NCI-H1436 treated with DMSO at 0.1 percent for 48 hours (cell line): ENCODE measurements at places on chromosomes 5 and 9.

GRCh38 chr5:125597338-125597737 is 825.9 kb upstream of the GRAMD2B start:
- DNase-seq, result no peak

DNA sequence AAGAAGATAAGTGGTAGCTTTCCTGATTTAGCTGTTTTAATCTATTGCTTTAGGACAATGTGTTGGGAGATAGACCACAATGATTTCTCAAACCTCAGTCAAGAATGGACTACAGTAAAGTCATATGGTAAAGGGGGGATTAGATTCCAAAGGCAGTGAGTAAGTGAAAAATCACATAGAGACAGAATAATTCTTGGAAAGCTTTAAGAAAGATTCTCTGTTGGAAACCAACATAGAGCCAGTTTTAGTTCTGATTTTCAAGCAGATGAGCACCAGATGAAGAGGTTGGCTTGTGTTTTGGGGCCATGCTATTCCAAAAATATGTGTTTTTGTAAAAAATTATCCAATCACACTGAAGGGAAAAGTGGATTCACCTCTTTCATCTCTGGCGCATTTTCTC is 256.8 kb upstream of the RPS23 start:
- no peak for DNase-seq

DNA sequence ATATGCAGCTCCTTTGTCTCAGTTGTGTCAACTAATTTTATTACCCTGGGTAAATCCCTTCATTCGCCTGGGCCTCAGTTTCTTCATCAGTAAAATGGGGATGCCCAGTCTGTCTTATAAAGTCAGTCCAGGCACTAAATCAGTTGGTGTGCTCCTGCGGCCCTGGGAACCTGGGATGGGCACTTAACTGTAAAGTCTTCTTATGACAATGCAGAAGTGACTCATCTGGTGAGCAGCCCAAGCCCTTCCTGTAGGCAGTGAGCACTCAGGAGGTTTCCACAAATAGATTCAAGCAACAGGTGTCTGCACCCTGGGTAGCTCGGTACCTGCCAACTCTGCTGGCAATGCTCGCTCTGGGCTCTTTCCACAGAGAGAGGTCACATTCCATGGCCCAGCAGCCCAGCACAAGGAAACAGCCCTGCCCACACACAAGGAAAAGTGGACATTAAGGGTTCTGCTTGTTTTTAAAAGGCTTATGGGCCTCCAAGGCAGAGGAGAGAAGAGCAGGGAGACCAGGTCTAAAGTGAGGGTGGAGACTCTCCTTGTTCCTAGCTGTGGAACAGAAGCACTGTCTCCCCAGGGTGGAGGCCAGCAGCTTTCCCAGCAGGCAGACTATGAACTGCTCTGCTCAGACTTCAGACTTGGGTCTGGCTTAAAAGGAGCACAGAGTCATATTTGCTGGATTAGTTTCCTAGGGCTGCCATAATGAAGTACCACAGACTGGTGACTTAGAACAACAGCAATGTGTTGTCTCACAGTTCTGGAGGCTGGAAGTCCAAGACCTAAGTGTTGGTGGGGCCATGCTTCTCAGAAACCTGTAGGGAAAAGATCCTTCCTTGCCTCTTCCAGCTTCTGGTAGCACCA is 89.7 kb upstream of the ADRA1B start:
- DNase-seq, result no peak

DNA sequence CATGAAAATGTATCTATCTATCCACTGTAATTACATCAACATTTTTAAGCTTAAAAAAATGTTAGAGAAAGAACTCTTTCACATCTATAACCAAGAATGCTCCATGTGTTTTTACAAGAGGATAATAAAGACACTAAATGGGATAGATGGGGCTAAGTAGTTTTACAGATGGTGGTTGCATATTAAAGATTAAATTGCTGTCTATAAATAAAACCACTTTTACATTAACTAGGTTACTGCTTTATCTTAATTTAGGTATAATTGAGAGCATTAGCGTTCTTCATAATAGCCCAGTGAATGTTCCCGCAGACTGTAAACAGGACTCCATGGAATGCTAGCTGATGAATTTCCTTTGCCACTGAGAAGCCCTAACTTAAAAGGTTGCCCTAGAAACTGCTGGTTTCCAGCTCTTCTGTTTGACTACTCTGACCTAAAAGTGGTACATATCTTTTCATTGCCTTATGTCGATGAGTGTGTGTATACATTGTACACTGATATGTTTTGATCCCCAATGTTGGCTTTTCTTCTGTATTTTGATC is 117.9 kb downstream of the SGCD start:
- DNase-seq, result no peak

GRCh38 chr5:79025054-79025472 is 40.0 kb upstream of the ARSB start:
- no peak for DNase-seq

- DNase-seq, result no peak
These were observed 355.4 kb upstream of the PRR16 start for GRCh38 chr5:120108586-120109248.
